ENCODE measurements at places on chromosomes 7 and 10.
A peak's percentile ranks its signal among the peaks of the same experiment; 100 is the strongest.

DNA sequence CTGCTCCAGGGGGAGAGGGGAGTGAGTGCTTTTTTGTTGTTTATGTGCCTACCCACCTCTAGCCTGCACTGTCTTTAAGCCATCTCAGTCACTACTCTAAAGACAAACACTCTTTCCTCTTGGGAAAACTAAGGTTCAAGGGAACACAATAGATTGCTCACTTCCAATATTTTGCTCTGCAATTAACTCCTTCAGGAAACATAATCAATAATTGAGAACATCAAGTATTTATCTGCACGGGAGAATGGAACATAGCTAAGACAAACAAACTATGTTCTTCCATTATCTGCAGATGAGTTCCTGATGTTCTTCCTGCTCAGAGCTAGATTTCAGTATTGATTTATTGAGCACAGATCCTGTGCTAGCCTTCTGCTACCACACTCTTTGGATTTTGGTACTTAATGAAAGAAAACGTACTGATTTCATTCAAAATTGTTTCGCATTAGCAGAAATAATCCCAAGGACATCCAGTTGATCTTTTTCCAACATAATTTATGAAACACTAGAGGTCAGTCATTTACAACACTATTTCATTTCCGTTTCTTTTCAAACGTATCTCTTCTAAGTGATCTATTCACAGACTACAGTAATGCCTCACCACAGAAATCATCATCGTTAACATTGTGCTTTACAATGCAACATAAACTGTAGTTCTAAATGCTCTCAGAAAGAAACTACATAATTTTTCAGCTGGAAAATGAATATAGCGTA, 8.3 kb downstream of the NEBL start:
- DNase-seq = no peak

DNA sequence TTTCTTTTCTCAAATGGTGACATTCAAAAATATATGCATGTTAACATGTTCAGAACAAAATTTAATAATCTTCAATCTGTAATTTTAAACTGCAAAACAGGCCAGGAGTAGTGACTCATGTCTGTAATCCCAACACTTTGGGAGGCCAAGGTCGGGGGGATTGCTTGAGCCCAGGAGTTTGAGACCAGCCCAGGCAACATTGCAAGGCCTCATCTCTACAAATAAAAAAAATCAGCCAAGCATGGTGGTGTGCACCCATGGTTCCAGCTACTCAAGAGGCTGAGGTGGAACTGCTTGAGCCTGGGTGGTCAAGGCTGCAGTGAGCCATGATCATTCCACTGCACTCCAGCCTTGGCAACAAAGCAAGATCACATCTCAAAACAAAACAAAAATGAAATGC, 394.3 kb downstream of the PARD3 start:
- no peak for DNase-seq

DNA sequence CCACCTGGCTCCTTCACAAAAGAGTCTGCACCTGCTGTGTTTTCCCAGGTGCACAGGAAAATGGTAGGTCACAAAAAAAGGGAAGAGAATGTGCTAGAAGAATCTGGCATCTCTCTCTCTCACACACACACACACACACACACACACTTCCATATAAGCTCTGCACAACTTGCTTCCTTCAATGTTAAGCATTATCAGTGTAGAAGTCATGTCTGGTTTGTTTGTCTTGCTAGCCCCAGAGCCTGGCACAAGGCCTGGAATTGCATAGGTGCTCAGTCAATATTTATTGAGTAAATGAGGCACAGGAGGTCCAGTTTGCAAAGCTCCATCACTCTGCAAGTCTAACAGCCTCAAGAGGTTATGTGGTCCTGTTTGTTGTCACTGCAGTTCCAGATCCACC, 867.3 kb upstream of the AUTS2 start:
- no peak for DNase-seq

GRCh38 chr10:37762287-37762686, 95.1 kb downstream of the ZNF248 start:
- no peak for DNase-seq

GRCh38 chr7:107605218-107605815, 25.3 kb downstream of the BCAP29 start:
- no peak for DNase-seq

DNA sequence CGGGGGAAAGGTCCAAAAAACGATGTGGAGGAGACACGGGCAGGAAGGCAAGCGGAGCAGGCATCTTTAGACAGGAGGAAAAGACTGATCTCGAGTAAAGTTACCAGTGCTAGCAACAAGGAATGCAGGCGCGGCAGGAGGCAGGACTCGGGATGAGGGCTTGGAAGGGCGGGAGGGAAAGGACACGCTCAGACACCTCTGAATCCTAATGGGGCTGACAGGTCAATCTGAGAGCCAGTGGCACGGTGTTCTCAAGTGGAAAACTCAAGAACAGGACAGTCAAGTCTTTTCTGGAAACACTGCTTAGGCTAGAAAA, 155.3 kb upstream of the COBL start:
- DNase-seq = no peak

GRCh38 chr7:2478399-2478785, 2.2 kb upstream of the GRIFIN start:
- no peak for DNase-seq

- no peak for DNase-seq
Measured at GRCh38 chr7:105782391-105783042, 93.9 kb downstream of the ATXN7L1 start.

- no peak for DNase-seq
Measured at GRCh38 chr10:93947524-93947923, 46.2 kb upstream of the PLCE1 start.

DNA sequence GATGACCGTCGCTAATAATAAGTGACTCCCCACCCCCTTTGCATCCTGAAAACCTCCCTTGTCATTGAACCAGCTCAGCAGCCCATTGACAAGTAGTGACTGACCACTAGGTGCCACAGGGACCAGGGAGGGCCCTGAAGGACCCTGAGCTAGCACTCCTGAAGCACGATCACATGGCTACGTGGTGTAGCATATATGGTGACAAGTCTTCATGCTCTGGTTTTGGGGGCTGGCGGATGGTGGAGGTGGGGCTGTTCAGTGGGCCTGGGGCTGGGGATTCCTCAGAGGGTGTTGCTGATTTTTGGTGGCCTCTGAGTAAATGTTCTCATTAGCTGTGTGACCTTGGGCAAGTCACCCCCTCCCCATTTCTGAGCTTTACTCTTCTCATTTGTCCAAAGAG, 4.7 kb downstream of the ADAMTS14 start:
- DNase-seq = no peak

GRCh38 chr10:5723692-5724091, 39.1 kb downstream of the TASOR2 start:
- no peak for DNase-seq

DNA sequence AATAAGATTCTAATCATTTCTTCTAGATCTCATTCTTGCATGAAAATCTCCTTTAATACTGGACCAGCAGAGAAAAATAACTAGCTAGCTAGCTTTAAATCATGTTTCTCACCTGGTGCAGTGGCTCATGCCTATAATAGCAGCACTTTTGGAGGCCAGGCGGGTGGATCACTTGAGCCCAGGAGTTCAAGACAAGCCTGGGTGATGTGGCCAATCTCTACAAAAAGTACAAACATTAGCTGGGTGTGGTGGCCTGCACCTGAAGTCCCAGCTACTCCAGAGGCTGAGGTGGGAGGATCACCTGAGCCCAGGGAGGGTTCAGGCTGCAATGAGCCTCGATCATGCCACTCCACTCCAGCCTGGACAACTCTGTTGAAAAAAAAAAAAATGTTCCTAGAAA, 99.2 kb downstream of the BAMBI start:
- DNase-seq = no peak

GRCh38 chr10:92938841-92939240, 90.5 kb downstream of the EXOC6 start:
- no peak for DNase-seq

DNA sequence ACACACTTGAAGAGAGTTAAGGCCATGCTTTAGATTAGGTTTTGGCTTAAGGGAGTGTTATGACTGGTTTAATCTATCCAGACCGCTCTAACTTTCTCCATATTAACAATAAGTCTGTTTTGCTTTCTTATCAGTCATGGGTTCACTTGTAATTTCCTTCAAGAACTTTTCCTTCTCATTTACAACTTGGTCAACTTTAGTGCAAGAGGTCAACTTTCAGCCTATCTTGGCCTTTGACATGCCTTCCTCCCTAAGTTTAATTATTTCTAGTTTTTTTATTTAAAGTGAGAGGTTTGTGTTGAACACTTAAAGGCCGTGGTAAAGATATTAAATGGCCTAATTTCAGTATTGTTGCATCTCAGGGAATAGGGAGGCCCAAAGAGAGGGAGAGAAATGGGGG, 75.6 kb downstream of the MKLN1 start:
- no peak for DNase-seq

DNA sequence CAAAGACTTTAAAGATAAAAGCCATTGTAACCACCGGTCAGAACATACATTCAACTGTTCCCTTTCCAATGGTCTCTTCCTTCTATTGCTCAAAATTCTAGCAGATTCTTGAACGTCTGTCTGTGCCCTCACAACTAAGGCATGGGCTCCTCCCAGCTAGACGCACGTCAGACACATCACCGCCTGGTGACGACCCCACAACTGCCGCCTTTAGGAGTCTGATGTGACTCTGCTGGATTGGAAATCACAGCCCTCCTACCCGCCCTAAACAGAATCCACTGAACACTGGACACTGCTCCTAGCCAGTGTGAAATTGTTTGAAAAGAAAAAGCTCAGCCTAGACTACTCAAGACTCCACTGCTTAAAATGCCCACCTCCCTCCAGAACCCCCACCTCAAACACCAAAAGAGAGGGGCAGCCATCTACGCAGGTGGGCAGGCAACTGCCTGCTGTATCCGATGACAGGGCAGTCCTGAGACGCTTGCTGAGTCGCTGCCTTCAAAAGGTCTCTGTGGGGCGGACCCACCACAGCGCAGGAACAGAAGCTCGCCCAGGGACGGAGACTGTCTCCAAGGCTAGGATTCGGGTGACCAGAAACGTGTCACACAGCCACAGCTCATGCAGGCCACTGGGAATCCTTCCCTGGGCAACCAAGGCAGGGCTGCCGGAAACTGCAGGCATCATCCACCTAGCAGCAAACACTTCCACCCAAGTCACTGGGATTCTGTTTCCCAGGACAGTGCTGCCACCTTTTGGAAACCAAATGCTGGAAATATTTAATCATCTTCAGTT, 34.7 kb downstream of the GSDME start:
- no peak for DNase-seq

DNA sequence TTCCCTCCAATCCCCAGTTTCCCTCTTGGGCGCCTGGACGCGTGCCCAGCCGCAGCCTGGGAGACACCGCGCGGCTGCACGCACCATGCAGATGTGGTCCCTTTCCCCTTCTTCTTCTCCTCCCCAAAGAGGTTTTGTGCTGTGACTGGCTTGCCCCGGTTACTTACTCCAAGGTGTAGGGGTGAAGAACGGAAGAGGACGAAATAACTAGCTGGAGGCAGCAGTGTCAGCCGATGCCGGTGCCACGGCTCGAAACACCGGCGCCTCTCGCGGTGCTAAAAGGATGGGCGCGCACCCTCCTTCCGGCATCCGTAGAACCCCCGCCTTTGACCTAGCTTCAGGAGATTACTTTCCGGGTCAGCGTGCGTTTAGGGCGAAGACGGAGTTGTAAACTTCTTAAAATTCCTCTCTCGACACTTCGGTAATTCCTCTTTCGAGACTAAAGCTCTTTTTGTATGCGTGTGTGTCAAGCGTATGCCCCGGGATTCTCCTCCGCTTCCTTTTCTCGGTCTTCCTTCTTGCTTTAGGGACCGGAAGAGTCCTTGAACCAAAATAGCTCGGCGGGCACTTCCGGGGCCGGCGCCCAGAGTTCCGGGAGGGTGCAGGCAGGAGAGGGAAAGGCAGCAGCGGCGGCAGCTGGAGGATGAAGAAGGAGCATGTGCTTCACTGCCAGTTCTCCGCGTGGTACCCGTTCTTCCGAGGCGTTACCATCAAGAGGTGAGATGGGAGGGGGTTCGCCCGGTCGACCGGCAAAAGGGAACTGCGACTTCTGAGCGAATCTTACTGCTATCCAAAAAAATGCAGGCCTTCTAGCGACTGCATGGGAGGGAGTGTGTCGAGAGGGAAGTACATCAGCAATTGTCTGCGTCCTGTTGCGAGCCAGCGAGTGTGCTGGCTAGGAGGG, at the start of the genes CDC123 and NUDT5:
Gene CDC123, plus strand, starts transcription at position 586 of the 904 bp plus-strand sequence. Its CDS starts 58 bp downstream, at position 644.
Gene NUDT5, minus strand, starts transcription at position 289 of the 904 bp plus-strand sequence. CDS start 9,600 bp downstream, outside the sequence.
- DNase-seq = peak; percentile 75

DNA sequence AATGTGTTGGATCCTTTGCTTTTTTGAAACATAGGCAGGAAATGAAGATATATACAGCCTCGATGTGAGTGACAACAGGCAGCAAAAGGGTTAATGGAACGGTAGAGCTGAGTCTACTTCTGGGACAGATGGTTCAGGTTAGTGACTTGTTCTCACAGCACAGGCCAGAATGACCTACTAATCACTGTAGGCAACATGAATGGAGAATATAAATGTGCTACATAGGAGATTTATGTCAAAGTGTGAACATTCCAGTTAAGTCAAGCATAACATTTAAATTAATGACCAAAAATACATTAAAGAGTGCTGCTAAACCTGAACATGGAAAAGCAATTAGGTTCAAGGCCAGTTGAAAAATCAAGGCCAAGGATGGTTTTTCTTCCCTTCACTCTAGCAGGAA, 235.2 kb downstream of the POU6F2 start:
- DNase-seq = no peak

GRCh38 chr7:102873470-102874165, 39.2 kb upstream of the LRRC17 start:
- DNase-seq = no peak

DNA sequence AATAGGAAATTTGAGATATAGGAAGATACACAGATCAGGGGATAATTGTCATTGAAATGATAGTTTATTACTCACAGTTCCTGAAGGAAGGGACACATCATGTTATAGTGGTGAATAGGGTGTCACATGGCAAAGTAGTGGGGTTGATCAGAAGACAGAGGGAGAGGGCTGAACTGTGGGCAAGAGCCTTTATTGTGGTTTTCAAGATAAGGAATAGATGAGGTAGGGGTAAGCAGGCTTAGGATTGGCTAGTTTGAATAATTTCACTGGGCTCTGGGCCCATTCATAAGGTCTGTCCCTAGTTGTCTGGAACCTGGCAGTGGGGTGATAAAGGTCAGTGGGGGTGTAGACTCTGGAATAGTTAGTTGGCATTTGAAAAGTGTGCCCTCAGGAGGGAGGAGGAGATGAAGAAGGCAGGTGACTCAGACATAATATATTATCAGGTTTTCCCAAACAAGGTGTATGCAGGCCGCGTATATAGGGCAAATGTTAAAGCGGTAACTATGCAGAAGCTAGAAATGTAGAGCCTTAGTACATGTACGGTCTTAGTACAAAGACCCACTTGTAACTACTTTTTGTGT, 18.5 kb downstream of the FGL2 start:
- DNase-seq = no peak

DNA sequence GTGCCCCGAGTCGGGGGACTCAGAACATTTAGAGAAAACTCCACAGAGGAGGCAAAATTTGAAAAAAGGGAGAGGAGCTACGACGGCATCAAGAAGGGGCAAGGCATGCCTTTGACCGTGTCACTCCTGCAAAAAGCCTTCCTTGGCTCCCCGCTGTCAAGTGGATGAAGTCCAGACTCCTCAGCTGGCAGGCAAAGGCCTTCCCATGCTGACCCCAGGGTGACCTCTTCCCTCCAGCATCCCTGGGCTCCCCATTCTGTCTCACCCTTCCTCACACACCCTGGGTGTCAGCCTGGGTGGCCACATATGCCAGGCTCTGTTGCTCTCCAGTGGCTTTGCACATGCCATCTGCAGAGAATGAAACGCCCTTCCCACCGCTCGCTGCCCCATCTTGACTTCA, 88.4 kb upstream of the ZMIZ1 start:
- DNase-seq = no peak
